CD8-positive, alpha-beta T cell (primary cell): ENCODE measurements at places on chromosomes 16 and 17. TPM values are rescaled to one million over a fixed set of nuclear protein-coding genes. Genes with fewer than 3 reads are reported as not detected.

The MT1M gene
- not detected for total RNA-seq

The KRTAP9-2 gene
- not detected for total RNA-seq

The ACBD4 gene
- 19.3 TPM for total RNA-seq

The CEMP1 gene
- 0.47 TPM for total RNA-seq

The HOXB1 gene
- not detected for total RNA-seq

The SLC35G6 gene
- not detected for total RNA-seq

The ELOB gene
- 71.5 TPM for total RNA-seq

The GRAP gene
- total RNA-seq, result 15.8 TPM

The ZFP3 gene
- total RNA-seq, result 2.6 TPM
